Cardiac septum (tissue), 1 donor: ENCODE measurements at places on chromosomes 11 and 22.

DNA sequence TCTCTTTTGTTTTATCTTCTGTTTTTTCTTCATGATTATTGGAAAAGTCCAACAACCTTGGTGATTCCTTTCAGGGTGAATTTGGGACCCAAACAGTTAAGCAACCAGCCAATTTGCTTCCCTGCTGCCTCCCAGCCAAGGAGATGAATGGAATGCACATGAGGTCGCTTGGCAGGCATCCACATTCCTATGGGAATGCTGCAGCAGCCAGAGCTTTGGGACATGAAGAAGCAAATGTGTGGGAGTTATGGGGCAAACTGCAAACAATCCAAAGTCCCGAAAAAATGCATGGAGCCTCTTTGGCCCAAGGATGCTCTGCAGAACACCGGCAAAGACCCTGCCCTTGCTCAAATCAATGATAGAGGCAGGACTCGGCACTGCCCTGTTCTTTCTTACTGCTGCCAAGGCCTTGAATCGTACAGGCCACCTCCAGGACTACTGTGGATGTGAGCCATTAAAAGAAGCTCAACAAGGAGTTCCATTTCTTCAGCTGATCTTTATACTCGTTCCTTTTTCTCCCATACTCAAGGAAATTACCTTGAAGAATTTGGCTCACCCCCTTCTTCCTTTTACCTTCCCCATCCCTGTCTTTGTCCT, 117.3 kb upstream of the TEAD1 start:
- peak; percentile 88 for DNase-seq

- DNase-seq = no peak
Observed at GRCh38 chr22:39215070-39215396, 29.7 kb downstream of the PDGFB start.

DNA sequence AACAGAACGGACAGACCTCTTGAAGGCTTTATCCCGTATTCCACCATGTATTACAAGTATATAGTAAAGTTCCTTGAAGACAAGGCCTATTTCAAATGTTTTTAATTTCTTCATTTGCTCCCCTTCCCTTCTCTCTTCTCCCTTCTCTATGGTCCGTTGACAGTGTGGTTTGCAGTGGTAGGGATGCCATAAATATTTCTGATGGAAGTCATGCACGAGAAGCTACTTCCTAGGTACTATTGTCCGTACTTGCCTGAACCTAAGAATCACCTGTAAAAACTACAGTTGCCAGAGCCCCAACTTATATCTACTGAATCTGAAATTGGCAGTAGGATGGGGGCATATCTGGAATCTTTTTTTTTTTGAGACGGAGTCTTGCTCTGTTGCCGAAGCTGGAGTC, 2.8 kb downstream of the PISD start:
- no peak for DNase-seq

GRCh38 chr22:27842669-27843431, 41.3 kb upstream of the MN1 start:
- no peak for DNase-seq

DNA sequence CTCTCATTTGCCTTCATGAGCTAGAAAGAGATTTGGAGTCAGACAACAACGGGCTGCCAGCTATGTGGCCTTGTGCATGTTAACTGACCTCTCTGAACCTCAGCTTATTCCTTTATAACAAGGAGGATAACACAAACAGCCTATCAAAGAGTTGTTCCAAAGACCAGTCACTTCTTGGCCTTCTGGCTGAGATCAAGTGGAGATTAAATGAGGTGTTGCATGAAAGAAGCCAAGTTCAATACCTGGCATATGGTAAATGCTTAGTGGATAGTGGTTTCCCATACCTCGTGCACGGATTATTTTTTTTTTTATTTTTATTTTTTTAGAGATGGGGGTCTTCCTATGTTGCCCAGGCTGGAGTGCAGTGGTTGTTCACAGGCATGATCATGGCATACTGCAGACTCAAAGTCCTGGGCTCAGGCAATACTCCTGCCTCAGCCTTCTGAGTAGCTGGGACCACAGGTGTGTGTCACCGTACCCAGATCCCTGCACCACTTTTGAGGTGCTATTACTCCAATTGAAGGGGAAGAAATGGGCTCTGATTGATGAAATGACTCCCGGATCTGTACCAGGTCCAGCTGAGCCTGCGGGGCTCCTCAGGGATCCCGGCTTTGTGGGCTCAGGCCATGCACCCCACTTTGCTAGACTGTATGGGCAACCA, 4.9 kb downstream of the LGALS1 start:
- no peak for DNase-seq

DNA sequence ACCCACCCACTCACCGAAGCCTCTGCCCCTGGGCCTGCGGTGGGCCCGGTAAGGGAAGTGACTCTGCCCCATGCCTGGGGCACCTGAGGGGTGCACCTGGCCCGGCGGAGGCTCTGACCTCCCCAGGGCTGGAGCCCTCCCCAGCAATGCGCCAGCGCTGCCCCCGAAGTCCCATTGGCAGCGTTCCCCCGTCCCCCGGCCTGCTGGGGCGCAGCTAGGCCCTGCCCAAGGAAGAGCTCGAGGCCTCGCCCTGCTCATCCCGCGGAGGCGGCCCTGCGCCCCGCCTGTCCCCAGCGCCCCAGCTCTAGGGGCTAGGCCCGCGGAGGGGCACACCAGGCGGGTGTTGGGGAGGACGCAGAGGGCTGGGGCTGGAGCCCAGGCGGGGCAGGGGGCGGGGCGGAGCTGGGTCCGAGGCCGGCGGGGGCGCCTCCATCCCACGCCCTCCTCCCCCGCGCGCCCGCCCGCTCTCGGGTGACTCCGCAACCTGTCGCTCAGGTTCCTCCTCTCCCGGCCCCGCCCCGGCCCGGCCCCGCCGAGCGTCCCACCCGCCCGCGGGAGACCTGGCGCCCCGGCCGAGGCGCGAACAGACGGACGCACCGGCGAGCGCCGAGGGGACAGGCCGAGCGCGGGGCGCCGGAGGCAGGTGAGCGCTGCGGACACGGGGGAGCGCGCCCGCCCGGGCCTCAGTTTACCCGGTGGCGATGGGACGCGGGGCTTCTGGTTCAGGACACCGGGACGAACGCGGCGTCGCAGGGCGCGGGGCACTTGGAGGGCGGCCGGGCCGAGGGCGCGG, at the start of gene EPS8L2:
EPS8L2 (plus strand) TSS at position 586 of the 793 bp plus-strand sequence. CDS start 3,177 bp downstream, outside the sequence.
- no peak for DNase-seq

DNA sequence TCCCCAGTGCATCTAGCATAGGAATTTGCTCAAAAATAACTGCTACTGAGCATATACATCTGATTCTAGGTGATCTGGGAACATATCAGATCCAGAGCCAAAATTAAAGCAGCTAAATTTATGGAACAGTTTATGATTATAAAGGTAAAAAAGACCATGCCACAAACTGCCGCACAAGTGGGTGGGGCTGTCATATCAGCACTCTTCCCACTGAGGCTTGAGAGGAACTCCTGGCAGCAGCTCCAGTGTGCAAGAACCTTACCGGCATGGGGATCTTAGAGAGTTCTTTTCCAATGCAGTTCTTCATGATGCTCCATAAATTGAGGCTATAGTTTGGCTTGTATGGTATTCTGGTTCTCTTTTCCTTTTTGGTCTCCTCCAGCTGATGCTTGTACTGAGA, 15.3 kb downstream of the OSBP start:
- no peak for DNase-seq

GRCh38 chr11:113923572-113923971, 19.0 kb downstream of the HTR3B start:
- DNase-seq = no peak

DNA sequence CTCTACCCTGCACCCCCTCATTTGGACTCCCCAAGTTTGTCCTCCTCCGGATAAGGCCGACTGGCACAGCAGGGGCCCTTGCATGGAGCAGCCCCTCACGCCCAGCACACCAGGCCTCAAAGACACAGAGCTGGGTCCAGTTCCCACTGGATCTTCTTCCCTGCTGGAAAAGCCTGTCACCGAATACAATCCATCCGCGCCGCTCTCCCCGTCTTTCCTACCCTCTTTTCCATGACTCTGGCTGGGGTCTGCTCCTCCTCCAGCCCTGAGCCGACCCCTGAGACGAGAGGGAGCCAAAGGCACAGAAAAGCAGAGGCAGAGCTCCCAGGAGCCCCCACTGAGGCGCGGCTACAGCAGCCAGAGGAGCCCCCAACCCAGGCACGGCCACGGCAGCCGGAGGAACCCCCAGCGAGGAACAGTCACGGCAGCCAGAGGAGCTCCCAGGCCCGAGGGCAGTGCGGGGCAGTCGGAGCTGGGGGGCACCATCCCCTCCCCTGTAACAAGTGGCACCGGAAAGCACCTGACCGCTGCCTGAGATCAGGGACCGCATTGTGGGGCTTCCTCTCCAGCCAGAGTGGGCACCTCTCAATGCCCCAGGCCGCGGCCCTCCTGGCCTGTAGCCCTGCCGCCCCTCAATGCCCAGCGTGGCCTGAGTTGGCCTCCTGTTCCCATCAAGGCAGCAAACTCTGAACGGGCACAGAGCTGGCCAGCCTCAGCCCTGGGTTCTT, 12.0 kb downstream of the ALG12 start:
- DNase-seq = no peak

GRCh38 chr11:66291706-66292542, at the start of gene TMEM151A:
TMEM151A (plus strand) TSS chr11:66291894; CDS start chr11:66292014, 120 bp downstream.
- no peak for DNase-seq

DNA sequence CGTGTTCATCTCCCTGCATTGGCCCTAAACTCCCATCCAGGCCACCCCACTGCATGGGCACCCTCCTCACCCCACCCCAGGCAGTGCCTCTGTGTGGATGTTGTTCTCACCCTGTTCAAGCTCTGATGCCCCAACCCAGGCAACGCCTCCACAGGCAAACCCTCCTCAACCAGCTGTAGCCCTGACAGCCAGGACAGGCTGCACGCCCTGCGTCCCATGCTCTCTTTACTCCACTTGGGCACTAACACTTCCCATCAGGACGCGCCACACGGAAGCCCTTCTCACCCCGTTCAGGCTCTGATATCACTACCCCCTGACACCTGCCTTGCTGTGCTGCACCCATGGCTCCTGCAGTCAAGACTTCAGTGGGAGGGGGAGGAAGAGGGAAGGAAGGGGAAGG, 47.9 kb downstream of the KCNJ1 start:
- no peak for DNase-seq

- no peak for DNase-seq
Observed at GRCh38 chr22:23219822-23220484, 39.6 kb downstream of the BCR start.
